ENCODE measurements at places on chromosomes 4 and X. TPM values are rescaled to one million over a fixed set of nuclear protein-coding genes. Genes with fewer than 3 reads are reported as not detected.

Gene MAEA
- 58.6 TPM for polyA plus RNA-seq

Gene PCSK1N
- polyA plus RNA-seq: 10.4 TPM

Gene PHOX2B
- polyA plus RNA-seq: 0.14 TPM

Gene SPATA18
- polyA plus RNA-seq: 1.3 TPM

DNA sequence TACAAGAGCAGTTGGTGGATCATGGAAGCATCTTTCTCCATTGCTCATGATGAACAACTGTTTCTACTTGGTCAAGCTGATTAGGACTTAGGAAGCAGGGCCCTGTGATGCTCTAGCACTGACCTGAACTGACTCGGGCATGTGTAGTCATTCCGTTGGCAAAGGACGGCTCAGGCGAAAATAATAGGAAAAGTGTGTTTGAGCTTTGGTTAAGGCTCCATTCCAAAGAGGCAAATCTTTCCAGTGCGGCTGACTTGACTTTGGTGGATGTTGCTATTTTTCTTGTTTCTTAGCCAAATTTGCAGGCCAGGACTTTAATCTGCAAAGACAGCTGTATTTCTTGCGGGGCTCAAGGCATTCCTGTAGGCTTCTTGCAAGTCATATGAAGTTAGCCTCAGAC is 39.5 kb downstream of the ZNF518B start:
- DNase-seq: no peak

DNA sequence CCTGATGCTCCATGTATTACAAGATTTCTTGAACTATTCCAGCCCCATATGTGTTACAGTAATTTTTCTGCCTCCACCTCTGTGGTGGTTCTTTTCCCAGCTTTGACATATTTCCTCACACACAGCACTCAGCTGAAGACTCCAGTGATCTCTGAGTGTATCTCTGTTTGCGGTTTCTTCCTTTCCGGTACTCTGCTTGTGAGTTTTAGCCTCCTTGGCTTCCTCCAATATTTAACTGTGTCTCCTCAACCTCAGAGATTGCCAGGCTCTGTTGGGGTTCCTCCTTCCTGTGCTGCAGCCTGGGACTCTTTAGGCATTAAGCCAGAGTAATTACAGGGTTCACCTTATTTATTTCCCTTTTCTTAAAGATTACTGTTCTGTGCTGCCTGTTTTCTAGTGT is 73.2 kb downstream of the NFKB1 start:
- DNase-seq: no peak

- no peak for DNase-seq
These were observed 122.8 kb downstream of the SLC10A7 start for GRCh38 chr4:146398896-146399445.

DNA sequence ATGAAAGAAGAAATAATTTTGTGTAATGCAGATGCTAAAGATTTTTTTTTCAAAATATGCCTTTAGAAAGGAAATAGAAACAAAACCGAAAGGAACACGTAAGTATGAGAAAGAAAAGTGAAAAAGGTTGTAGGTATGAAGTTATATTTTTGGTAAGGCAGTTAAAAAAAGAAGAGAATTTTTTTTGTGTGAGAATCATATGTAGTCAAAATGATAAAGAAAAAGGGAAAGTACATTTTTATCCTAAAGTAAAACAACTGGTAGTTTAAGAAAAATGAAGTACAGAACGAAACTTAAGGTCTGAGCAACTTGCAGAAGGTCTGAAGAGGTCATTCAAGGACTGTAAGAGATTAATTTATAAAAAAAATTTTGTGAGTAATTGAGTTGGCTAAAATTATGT is 164.0 kb upstream of the TRAM1L1 start:
- no peak for DNase-seq

DNA sequence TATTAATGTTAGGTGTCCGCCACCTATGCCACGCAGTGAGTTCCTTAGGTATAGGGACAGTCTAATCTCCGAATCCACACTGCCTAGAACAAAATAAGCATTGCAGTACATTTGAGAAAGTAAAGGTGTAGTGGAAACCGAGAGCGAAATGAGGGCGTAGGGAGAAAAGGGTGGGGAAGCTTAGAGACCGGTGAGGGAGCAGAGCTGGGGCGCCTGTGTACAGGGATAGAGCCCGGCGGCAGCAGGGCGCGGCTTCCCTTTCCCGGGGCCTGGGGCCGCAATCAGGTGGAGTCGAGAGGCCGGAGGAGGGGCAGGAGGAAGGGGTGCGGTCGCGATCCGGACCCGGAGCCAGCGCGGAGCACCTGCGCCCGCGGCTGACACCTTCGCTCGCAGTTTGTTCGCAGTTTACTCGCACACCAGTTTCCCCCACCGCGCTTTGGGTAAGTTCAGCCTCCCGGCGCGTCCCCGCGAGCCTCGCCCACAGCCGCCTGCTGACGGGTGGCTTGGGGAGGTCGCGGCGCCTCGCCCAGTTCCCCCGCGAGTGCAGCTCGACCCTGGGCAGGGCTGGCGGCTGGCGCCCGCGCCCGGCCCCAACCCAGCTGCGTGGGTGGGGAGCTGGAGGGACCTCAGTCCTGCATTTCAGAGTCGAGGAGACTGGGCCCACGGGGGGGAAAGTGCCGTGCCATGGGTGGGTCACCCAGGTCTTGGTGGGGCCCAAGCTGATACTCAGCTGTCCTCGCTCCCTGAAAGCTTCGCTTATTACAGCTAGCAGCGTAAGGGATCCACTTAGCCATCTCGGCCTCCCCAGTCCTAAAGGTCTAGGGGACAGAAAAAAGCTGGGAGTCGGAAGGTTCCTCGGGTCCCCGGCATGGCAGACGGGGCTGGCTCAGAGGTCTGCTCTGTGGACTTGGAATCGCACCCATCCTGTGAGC is at the start of gene ANXA3:
Gene ANXA3 (plus strand): TSS at position 351 of the 932 bp plus-strand sequence. CDS start 2,704 bp downstream, outside the sequence.
- no peak for DNase-seq

DNA sequence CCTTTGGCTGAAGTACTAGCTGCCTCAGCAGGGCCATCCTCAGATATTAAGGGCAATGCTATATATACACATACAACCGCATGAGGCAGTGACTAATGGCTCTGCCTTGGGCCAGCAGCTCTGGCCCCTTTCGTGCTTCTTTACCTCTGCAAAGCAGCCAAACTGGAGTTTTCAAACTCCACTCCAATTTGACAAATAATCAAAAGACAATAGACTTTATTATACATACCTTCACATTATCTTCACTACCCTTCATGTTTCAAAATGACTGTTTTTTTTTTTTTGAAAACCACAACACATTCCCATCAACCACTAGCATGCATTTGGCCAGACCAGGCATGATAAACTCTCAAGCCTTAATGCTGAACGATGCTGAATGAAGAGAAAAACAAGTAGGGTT is 187.7 kb downstream of the ENOX2 start:
- DNase-seq: no peak
